Activated CD4-positive, alpha-beta T cell treated with anti-CD3 and anti-CD28 coated beads for 48 hours (primary cell): ENCODE measurements at places on chromosomes 2 and 18.

- no peak for DNase-seq
Observed at GRCh38 chr2:174840436-174840835, 76.2 kb upstream of the CHRNA1 start.

GRCh38 chr2:95310651-95311050 lies 13.5 kb downstream of the KCNIP3 start:
- no peak for DNase-seq

- DNase-seq = no peak
Observed at GRCh38 chr18:69557282-69557681, 156.6 kb downstream of the DOK6 start.

- no peak for DNase-seq
Observed at GRCh38 chr2:83017366-83018090, 1441.6 kb downstream of the SUCLG1 start.

DNA sequence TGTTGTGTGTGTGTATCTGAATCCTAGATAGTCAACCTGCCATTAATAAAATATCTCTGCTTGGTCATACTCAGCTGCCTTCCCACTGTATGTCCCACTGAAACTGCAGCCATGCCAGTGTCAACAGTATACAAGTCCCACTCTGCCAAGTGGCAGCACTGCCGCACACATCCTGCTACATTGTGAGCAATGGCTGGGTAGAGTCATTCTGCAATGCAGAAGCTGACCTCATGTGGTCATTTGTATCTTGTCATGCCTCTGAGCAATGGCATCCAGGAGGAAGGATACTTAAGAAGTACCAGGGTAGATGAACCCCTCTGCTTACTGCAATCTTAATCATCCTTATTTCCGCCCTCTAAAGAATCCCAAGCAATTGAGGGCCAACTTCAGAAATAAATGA lies 302.2 kb upstream of the DDX18 start:
- DNase-seq = no peak

- no peak for DNase-seq
Observed at GRCh38 chr18:67783196-67783946, 266.9 kb upstream of the DSEL start.

DNA sequence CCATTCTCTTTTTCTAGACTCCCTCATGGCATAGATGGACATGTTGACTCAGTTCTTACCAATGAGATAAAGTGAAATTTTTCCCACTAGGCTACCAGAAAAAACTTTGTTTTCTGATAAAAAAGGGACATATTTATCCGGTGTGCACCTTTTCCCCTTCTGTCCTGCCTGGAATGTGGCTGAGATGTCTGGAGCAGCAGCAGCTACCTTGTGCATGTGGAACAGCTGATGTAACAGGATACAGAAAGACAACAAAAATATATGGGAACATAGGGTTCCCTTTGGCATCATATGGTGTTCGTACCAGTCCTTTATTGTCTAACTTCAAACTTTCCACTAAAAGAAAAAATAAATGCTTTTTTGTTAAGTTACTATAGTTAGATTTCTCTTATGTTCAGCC lies 460.2 kb upstream of the HS6ST1 start:
- DNase-seq = no peak
